ENCODE measurements at places on chromosomes 4 and X.

- no peak for DNase-seq
Observed at GRCh38 chr4:9962611-9963314, 58.5 kb downstream of the SLC2A9 start.

DNA sequence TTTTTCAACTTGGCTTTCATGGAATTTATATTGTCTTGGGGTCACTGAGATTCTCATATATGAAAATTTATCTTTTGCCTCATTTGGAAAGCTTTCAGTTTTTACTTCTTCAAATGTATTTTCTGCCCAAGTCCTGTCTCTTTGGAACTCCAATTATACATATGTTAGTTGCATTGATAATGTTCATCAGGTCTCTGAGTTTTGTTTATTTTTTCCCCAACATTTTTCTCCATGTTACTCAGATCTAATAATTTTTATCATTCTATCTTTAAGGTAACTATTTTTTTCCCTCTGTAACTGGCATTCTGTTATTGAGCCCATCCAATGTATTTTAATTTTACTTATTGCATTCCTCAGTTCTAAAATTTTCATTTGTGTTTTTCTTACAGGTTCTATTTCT is 10.7 kb upstream of the TRO start:
- no peak for DNase-seq

GRCh38 chr4:168397611-168398169 is 79.1 kb upstream of the DDX60 start:
- DNase-seq = no peak

GRCh38 chr4:145090380-145090779 is 7.6 kb downstream of the ANAPC10 start:
- DNase-seq = no peak

DNA sequence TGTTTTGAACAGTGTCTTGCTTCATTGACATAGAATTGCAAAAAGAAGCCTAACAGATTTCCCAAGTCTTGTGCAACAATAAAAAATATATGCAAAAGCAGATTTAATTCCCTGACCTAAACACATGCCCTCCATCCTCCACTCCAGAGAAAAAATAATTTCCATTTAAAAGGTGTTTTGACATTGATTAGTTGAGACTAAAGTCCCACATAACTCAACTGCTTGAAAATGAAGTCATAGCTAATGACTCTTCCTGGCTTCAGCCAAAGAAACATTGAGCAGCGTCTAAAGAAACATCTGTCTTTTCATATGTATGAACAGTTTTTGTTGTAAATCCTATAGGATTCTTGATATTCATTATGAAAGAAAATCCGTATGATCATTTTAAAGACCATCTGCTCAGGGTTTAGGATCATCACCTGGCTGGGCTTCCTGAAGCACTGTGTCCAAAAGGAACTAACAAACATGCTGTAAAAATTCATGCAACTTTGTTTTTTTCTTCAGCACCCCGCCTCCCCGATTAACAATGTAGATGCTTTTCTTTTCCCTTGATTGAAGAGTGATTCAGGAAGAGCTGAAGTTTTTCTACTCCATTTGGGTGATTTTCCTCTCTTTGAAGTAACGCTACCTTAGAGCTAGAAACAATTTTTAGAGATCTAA is 273.4 kb downstream of the HS3ST1 start:
- no peak for DNase-seq

DNA sequence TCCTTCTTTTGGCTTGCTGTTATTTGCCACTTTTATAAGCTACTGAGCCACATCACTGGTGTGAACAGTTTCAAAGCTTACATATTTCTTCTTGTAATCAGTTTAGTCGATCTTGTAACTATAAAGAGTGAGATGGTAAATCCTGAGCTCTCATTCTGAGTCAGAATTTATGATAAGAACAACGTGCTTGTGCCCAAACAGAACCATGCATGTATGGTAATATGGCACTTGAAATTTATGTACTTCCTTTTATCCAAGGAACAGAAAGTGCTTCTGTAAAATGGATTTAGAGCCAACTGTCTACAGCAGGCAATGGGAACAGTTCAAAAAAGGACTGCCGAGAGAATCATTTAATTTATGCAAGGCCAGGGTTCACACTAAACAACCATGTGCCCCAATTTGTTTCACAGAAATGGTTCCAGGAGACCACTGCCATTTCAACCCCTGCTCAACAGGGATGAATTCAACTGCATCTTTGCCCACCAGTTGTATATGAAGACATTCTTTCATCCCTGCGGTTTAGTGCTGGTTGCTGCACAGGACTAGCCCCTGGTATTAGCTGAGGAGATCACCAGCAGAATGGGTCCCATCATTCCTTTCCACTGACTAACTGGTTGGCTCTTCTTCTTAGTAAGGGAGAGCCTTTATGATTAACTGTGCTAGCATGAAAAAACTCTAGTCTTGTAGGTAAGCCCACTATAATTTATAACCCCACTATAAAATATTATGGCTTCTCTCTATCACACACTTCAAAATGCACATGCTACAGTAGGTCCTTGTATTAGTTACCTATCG is 162.9 kb upstream of the PGRMC2 start:
- DNase-seq = no peak

DNA sequence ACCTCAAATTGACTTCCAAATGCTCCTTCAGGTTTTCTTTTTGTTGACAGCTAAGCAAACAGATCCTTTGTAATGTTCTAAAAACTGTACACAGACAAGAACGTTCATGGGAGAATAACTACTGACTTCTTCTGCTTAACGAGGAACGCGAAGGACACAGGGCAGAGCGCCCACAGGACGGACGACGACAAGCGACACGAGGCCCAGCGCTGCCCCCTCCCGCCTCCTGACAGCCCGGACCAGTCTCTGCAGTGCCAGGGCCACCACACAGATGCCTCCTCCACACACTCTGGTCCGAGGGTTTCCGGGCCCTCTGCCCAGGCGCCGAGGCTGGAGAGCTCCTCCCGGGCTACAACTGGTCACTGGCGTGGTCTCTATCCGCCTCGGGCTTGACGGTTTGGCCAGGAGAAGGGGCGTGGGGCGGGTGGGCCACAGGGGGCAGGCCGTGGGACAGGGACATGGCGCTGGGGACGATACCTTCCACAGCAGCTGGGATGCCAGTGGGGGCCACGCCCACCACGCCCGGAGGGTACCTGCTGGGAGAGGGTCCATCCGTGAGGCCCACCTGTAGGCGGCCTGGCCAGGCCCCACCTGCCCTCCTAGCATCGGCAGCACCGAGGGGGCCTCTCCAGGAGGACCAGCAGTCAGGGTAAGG is 36.9 kb downstream of the CTBP1 start:
- no peak for DNase-seq

Data from GM23338 (cell line).